Breast epithelium (tissue), 4 donors: ENCODE measurements at places on chromosomes 13 and 19.

GRCh38 chr13:44298314-44298713 lies 75.3 kb upstream of the SERP2 start:
- H3K4me3 ChIP-seq, result no peak overlapping the region
- no peaks in the 10 kb centered on the region for H3K27me3 ChIP-seq
- no peak for DNase-seq
- peaks cover 7% of the 10 kb centered on the region for H3K4me1 ChIP-seq

GRCh38 chr13:36356058-36356457 lies 9.9 kb upstream of the SPART start:
- H3K36me3 ChIP-seq, result no peaks in the 10 kb centered on the region
- H3K4me1 ChIP-seq, result no peaks in the 10 kb centered on the region
- DNase-seq, result no peak
- H3K27me3 ChIP-seq, result no peaks in the 10 kb centered on the region

DNA sequence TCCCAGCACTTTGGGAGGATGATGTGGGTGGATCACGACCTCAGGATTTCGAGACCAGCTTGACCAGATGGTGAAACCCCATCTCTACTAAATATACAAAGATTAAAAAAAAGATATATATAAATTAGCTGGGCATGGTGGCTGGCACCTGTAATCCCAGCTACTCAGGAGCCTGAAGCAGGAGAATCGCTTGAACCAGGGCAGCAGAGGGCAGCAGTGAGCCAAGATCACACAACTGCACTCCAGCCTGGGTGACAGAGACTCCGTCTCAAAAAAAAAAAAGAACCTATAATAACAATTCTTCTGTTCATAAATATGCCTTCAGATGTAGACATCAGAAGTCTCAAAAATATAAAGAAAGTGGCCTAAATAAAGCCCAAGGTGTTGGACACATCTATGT lies 7.6 kb downstream of the ZNF737 start:
- H3K27ac ChIP-seq, result no peak overlapping the region
- no peak overlapping the region for H3K4me3 ChIP-seq
- no peak for DNase-seq
- H3K36me3 ChIP-seq, result no peaks in the 10 kb centered on the region
- no peaks in the 10 kb centered on the region for H3K27me3 ChIP-seq

DNA sequence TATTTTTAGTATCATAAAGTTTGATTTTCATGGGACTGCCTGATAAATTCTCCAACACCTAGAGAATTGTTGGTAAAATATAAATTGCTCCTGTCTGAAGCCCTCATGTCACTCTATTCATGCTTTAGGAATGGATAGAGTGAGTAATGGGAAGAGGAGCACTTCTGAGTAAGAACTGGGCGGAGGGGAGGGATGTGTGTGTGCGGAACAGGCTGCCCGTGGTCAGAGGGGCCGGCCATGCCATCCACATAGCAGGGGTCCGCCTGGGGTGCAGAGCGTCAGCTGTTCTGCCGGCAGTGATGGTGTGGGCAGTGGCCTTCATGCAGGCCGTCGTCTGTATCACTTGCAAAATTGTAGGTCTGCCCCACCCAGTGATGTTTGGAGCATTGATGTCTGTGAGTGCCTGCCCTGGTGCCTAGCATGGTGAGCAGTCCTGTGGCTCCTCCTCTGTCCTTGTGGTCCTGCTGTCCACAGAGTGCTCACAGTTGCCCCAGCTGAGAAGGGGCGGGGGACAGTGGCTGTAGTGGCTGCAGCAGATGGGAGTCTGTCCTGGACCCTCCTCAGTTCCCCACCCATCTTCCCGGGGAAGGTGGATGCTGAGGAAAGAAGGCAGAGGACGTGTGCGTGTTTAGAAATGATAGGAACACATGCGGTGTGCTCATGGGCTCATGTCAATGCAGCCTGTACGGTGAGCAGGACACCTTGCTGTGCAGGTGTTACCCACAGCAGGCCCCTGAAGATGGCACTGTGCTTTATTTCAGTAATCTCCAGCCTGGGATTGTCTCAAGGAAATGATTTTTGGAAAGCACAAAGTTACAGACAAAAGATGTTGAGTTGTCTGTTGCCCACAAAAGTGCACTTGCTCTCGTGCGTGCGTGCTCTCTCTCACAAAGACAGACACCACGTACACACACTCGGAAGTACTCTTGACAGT lies 49.4 kb upstream of the TEX29 start:
- peaks cover 6% of the 10 kb centered on the region for H3K36me3 ChIP-seq
- DNase-seq, result no peak
- H3K4me1 ChIP-seq, result no peaks in the 10 kb centered on the region
- no peak overlapping the region for H3K27ac ChIP-seq

- H3K4me3 ChIP-seq, result peak overlapping the region; percentile 22
- H3K27ac ChIP-seq, result peak overlapping the region; percentile 91
- DNase-seq, result no peak
- peaks cover 54% of the 10 kb centered on the region for H3K4me1 ChIP-seq
These were observed 3.3 kb downstream of the ATP5F1D start for GRCh38 chr19:1244693-1245451.

GRCh38 chr19:15276620-15277215 lies 44.5 kb upstream of the EPHX3 start:
- H3K27me3 ChIP-seq, result no peaks in the 10 kb centered on the region
- peak overlapping the region; percentile 26 for H3K27ac ChIP-seq
- DNase-seq, result no peak
- peaks cover 35% of the 10 kb centered on the region for H3K4me1 ChIP-seq
- H3K4me3 ChIP-seq, result no peak overlapping the region

GRCh38 chr13:50463719-50464118 lies 379.8 kb downstream of the DLEU7 start:
- H3K27ac ChIP-seq, result no peak overlapping the region
- no peak overlapping the region for H3K4me3 ChIP-seq
- H3K27me3 ChIP-seq, result no peaks in the 10 kb centered on the region
- no peaks in the 10 kb centered on the region for H3K4me1 ChIP-seq
- no peak for DNase-seq

DNA sequence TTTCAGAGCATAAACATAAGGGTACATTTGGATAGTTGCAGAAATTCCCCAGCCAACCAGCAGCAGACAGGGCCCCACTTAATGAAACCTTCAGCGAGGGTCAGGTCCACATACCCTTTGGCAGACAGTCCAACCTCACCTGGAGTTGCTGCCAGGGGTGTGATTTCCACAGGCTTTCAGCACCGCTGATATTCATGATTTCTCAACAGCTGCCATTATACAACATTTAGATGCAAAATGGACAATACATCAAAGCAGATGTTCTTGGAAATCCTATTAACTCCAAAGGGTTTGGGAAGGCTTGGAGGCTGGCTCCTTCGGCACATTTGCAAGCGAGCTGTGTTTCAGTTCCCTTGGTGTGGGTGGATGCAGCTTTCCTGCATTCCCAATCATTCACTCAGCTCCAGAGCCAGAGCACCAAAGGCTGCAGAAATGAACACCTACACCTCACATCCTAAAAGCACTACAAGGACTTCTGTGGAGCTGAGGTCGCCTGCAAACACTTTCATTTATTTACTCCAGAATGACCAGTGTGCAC lies 147.2 kb upstream of the VSTM2B start:
- no peak overlapping the region for H3K4me3 ChIP-seq
- H3K36me3 ChIP-seq, result no peaks in the 10 kb centered on the region
- H3K27ac ChIP-seq, result no peak overlapping the region
- no peaks in the 10 kb centered on the region for H3K27me3 ChIP-seq
- DNase-seq, result peak; percentile 3
- no peaks in the 10 kb centered on the region for H3K4me1 ChIP-seq

- no peaks in the 10 kb centered on the region for H3K36me3 ChIP-seq
- H3K4me1 ChIP-seq, result no peaks in the 10 kb centered on the region
- no peak overlapping the region for H3K27ac ChIP-seq
- H3K4me3 ChIP-seq, result no peak overlapping the region
- H3K27me3 ChIP-seq, result no peaks in the 10 kb centered on the region
- no peak for DNase-seq
These were observed 1.6 kb downstream of the URI1 start for GRCh38 chr19:29943615-29944014.

- no peak for DNase-seq
- no peak overlapping the region for H3K4me3 ChIP-seq
- H3K4me1 ChIP-seq, result no peaks in the 10 kb centered on the region
- H3K27me3 ChIP-seq, result no peaks in the 10 kb centered on the region
- H3K27ac ChIP-seq, result no peak overlapping the region
These were observed 10.0 kb upstream of the PROZ start for GRCh38 chr13:113148407-113148806.

- H3K27ac ChIP-seq, result no peak overlapping the region
These were observed 12.0 kb downstream of the NDUFA11 start for GRCh38 chr19:5891572-5891937.

DNA sequence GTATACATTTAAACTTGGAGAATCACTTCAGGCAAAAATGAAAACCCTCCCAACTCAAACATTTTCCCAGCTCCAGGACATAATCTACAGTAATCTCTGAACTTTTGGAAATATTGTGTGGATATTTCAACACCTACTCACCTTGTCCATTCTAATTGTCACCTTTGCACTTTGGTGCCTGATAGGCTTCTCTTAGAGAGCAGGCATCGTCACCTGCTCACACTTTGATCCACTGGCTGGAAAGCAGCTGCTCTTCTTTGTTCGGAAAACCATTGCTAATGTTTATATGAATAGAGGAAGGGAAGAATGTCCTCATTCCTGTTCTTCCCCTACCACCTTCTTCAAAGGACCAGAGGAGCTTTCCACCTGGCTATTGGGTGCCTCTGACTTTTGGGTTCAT lies 411.2 kb downstream of the FGF9 start:
- no peak for DNase-seq
- H3K4me1 ChIP-seq, result no peaks in the 10 kb centered on the region
- no peak overlapping the region for H3K4me3 ChIP-seq

GRCh38 chr19:5136073-5136855 lies 167.4 kb downstream of the KDM4B start:
- H3K36me3 ChIP-seq, result peaks cover 11% of the 10 kb centered on the region
- no peaks in the 10 kb centered on the region for H3K4me1 ChIP-seq
- no peak for DNase-seq
- no peaks in the 10 kb centered on the region for H3K27me3 ChIP-seq

DNA sequence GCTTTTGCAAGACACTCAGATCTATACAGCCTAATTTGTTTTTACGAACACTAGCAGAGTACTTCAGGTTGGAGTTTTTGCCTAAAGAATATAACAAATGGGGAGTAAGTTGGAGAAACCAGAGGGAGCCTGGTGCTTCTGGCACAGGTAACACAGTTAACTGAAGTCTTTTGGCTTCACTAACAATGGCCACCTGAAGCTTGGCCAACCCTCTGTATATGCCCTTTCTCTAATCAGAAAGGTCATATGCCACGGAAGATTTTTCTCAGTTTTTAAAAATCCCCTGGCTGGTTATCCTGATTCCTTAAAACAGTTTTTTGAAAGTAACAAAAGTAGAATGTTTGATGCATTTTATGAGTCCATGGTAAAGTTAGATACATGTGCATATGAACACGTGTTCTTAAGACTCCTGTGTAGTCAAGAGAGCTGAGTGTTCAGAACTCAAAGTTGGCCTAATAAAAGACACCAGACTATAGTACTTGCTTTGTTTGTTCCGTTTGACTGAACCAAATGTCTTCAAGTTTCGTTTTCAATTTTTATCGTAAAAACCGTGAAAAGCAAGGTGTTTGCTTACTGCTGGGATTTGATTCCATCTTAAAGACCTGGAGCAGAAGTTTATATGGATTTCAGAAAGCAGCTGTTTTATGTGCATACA lies 137.5 kb downstream of the KCNRG start:
- no peaks in the 10 kb centered on the region for H3K36me3 ChIP-seq
- no peak overlapping the region for H3K27ac ChIP-seq
- no peaks in the 10 kb centered on the region for H3K4me1 ChIP-seq

DNA sequence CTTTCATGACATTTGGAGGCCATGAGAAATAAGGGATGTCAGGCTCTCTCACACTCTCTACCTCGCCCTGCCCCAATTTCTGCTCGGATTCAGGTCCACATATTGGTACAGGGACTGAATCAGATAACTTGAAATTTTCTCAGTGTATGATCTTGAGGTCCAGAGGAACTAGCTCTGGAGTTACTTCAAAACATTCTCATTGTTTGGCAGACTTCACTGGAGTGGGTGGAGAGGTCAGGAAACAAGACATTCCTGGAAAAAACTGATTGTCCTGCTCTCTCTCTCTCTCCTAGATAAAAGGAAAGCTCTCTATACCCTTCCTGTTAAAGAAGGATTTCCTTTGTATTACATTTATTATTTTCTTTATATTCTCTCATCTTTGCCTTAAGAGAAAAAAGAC lies 428.1 kb upstream of the DACH1 start:
- H3K27me3 ChIP-seq, result no peaks in the 10 kb centered on the region
- no peak overlapping the region for H3K4me3 ChIP-seq
- no peaks in the 10 kb centered on the region for H3K36me3 ChIP-seq
- H3K4me1 ChIP-seq, result no peaks in the 10 kb centered on the region

DNA sequence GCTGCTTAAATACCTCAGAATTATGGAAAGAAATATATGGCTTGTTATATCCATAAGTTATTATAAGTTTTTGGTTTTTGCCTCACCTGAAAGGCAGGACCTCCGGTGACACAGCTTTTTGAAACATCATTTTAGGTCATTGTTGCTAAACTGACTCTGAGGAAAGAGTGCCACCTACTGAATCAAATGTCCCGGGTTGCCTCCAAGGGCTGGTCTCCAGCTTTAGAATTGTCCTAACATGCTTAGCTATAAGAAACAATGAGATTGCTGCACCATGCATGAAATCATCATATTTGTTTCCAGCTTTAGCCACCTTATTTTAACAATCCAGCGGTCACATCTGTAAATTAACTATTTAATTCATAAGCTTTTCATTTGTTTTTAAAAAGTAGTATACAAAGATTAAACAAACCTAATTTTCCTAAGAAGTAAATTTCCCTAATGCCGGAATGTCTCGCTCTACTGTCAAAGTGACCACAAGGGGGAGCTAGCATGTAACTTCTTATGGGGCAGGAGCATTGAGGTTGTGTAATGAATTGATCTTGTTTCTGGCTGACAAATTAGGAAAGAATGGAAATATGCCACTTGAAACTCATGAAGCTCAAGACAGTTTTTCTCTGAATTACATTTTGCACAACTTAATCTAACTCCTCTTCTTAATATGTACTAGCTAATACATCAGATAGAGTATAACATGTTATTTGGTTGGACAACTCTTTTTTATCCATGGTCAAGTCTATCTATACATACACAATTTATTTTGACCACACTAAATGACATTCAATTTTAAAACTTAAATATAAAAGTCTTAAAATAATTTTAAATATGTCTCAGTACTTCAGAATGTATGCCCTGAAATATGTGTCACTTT lies 6.7 kb upstream of the PCDH17 start:
- peaks cover 48% of the 10 kb centered on the region for H3K27me3 ChIP-seq
- H3K4me1 ChIP-seq, result no peaks in the 10 kb centered on the region
- no peaks in the 10 kb centered on the region for H3K36me3 ChIP-seq
- no peak overlapping the region for H3K27ac ChIP-seq
- no peak for DNase-seq

DNA sequence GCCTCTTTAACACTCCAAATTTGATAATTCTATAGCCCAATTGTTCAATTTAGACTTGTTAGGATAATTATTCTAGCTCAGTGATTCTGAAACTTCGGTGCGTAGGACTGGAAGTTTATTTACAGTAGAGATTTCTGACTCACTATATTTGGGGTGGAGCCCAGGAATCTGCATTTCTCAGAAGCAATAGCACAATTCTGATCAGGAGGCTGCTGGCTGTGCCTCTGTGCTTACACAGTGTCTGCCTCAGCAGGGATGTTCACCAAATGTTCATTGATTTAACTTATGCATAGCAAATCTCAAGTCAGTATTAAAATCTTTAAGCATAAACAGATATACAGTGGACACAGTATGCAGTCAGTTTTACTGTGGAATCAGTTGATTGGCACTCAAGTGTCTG lies 45.8 kb downstream of the ATP8A2 start:
- no peaks in the 10 kb centered on the region for H3K4me1 ChIP-seq
- H3K27me3 ChIP-seq, result peaks cover 10% of the 10 kb centered on the region
- H3K4me3 ChIP-seq, result no peak overlapping the region
- DNase-seq, result no peak
- H3K36me3 ChIP-seq, result no peaks in the 10 kb centered on the region

GRCh38 chr13:50711996-50712395 lies 131.5 kb downstream of the DLEU7 start:
- H3K4me1 ChIP-seq, result no peaks in the 10 kb centered on the region
- H3K27me3 ChIP-seq, result no peaks in the 10 kb centered on the region
- H3K27ac ChIP-seq, result no peak overlapping the region
- no peaks in the 10 kb centered on the region for H3K36me3 ChIP-seq
